ENCODE measurements at places on chromosomes 7 and 10.
A peak's percentile ranks its signal among the peaks of the same experiment; 100 is the strongest.

- peak; percentile 2 for DNase-seq
These were observed 44.5 kb downstream of the STARD3NL start for GRCh38 chr7:38222481-38223096.

DNA sequence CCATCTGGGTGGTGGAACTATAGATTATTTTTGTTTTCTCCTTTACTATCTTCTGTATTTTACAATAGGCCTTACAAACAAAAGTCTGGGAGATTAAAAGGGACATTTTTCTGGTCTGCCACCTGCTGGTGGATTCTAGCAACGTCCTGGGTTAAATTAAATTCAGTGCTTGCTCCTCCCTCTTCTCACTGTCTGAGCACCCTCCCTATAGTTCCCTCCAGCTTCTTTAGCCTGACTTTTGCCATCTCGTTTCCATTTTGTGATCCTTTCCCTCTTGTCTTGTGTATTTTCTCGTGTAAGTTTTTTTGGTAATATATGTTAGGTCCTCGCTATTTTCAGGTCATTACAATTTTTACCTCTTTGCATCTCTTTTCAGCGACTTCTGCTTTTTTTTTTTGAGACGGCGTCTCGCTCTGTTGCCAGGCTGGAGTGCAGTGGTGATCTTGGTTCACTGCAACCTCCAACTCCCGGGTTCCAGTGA lies 16.1 kb downstream of the ANKRD16 start:
- DNase-seq: peak; percentile 77

DNA sequence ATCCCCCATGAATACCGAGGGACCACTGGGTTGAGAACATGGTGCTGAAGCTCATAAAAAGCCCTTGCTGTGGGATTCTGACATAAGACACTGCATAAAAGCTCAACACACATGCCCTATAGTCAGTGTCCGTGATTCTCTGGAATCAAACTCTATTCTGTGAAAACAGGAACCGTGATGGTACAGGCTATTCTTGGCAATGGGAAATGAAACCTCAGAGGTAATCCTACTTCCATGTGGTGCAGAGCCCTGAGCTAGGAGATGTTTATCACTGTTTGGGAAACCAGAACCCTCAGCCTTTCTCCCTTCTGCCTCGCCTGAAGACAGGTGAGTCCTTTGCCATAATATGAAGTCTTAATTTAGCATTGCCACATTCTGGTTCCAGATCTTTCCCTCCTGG lies 80.8 kb upstream of the PRSS1 start:
- DNase-seq: no peak

GRCh38 chr10:6141296-6142151 lies 52.7 kb downstream of the RBM17 start:
- no peak for DNase-seq

GRCh38 chr7:121294448-121294992 lies 34.3 kb upstream of the WNT16 start:
- DNase-seq: peak; percentile 17

DNA sequence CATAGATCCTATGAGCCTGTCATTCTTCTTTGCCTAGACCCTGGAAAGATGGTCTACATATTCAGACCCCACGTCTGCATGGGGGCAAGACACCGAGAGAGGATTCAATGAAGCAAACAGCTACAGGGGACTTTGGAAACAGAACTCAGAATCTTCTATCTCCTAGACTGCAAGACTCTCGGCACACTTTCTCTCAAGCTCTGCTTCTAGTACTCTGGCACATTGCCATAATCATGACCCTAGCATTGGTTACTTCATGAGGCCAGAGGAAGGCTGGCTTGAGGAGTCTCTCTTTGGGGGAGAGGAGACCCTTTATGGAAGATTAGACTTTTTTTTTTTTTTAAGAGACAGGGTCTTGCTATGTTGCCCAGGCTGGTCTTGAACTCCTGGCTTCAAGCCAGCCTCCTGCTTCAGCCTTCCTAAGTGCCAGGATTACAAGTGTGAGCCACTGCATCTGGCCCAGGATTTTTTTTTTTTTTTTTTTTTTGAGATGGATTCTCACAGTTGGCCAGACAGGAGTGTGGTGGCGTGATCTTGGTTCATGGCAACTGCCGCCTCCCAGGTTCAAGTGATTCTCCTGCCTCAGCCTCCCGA lies 20.7 kb downstream of the CCDC3 start:
- no peak for DNase-seq

- DNase-seq: peak; percentile 23
These were observed 193.8 kb upstream of the ADO start for GRCh38 chr10:62610649-62611229.

- DNase-seq: no peak
These were observed 75.2 kb downstream of the PPP1R3C start for GRCh38 chr10:91557651-91558111.

GRCh38 chr7:100546129-100546925 lies 7.3 kb downstream of the AGFG2 start:
- no peak for DNase-seq

- DNase-seq: no peak
These were observed 104.0 kb downstream of the RALA start for GRCh38 chr7:39727231-39728012.

- DNase-seq: no peak
These were observed 102.6 kb upstream of the PFKP start for GRCh38 chr10:2964632-2965296.

- no peak for DNase-seq
These were observed 26.0 kb downstream of the NKX2-3 start for GRCh38 chr10:99558708-99559107.

GRCh38 chr10:108591417-108591816 lies 1331.9 kb downstream of the XPNPEP1 start:
- no peak for DNase-seq

- no peak for DNase-seq
These were observed 328.3 kb downstream of the BICC1 start for GRCh38 chr10:58840840-58841435.

GRCh38 chr10:15189133-15189885 lies 20.8 kb upstream of the NMT2 start:
- DNase-seq: no peak

- no peak for DNase-seq
These were observed 114.0 kb downstream of the PTPN20 start for GRCh38 chr10:47025253-47025539.

GRCh38 chr10:129471447-129472175 lies 4.6 kb downstream of the MGMT start:
- DNase-seq: no peak

GRCh38 chr10:47020471-47020870 lies 109.2 kb downstream of the PTPN20 start:
- no peak for DNase-seq

DNA sequence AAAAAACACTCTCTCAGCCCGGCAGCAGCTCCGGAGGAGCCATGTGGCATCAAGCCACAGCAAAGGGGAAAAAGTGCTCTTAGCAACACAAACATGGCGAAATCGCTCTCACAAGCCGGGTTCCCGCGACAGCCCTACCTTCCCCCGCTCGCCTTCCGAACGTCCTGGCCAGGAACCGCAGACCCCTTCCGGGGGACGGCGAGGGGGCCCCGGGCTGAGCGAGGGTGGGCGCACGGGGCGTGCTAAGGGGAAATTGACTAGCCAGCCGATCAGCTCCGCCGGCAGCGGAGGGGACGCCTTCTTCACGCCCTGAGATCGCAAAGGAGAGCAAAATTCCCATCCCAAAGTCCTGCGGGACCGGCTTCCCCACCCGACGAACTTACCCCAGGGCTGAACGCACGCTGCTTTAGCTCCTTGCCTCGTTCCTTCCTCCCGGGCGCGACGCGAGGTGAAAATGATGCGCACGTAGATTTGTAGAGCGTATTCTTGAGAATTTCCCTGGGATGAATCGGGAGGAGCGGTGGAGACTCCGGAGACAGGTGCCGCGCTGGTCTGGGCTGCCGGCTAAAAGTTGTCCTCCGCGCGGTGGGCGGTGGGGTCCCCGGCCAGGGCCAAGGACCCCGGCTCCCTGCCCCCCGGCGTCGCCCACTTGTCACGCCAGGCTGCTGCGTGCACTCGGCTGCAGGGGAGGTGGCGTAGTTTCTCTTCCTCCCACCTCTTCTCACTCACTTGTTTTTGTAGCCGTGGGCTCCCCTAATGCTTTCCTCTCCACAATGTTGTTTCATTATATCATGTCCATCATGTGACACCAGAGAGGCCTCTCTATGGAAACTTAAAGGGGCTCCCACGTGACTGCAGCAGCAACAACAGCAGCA lies 220.1 kb upstream of the MKLN1 start:
- peak; percentile 72 for DNase-seq
